ENCODE measurements at places on chromosomes 2 and 18. TPM values are rescaled to one million over a fixed set of nuclear protein-coding genes. Genes with fewer than 3 reads are reported as not detected.
A peak's percentile ranks its signal among the peaks of the same experiment; 100 is the strongest.

Gene KCNF1
- total RNA-seq: not detected

Gene TRABD2A
- 1.8 TPM for total RNA-seq

Gene SCYGR3
- total RNA-seq: not detected

Gene NPC1
- total RNA-seq: 85.6 TPM

GRCh38 chr2:44684559-44684958 lies 256.9 kb upstream of the SIX3 start:
- no peak for DNase-seq
- no peak overlapping the region for H3K4me3 ChIP-seq
- no peak overlapping the region for H3K27ac ChIP-seq
- no peaks in the 10 kb centered on the region for H3K36me3 ChIP-seq

DNA sequence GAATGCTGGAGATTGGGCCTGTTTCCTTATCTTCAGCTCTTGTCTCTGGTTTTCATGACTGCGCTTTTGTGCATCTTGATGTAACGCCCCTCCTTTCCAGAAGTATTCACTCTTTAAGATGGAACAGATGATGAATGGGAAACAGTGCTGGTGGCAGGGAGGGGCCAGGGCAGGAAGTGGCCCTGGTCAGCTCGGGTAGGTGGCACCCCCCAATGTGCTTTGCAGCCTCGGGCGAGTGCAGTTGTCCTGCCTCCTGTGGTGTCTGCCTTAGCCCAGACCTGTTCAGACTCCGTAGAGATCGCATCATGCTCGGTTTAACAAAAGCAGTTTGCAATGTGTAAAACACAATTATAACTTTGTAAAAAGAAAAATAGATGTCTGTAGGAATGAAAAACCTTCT lies 17.0 kb upstream of the MGAT4A start:
- H3K4me1 ChIP-seq: no peaks in the 10 kb centered on the region
- no peak overlapping the region for H3K4me3 ChIP-seq
- no peaks in the 10 kb centered on the region for H3K36me3 ChIP-seq
- no peaks in the 10 kb centered on the region for H3K27me3 ChIP-seq
- H3K27ac ChIP-seq: no peak overlapping the region
- DNase-seq: no peak

GRCh38 chr2:7609556-7609955 lies 692.3 kb downstream of the RNF144A start:
- no peak overlapping the region for H3K27ac ChIP-seq
- no peaks in the 10 kb centered on the region for H3K36me3 ChIP-seq
- no peaks in the 10 kb centered on the region for H3K4me1 ChIP-seq
- H3K27me3 ChIP-seq: no peaks in the 10 kb centered on the region

GRCh38 chr2:229130522-229130921 lies 140.6 kb downstream of the PID1 start:
- no peak overlapping the region for H3K4me3 ChIP-seq
- H3K4me1 ChIP-seq: peaks cover 46% of the 10 kb centered on the region
- no peaks in the 10 kb centered on the region for H3K36me3 ChIP-seq
- peak overlapping the region; percentile 52 for H3K27ac ChIP-seq
- DNase-seq: no peak

GRCh38 chr2:74415762-74416395 lies 5.5 kb downstream of the C2orf81 start:
- H3K4me3 ChIP-seq: peak overlapping the region; percentile 89
- no peaks in the 10 kb centered on the region for H3K36me3 ChIP-seq
- H3K27ac ChIP-seq: no peak overlapping the region

DNA sequence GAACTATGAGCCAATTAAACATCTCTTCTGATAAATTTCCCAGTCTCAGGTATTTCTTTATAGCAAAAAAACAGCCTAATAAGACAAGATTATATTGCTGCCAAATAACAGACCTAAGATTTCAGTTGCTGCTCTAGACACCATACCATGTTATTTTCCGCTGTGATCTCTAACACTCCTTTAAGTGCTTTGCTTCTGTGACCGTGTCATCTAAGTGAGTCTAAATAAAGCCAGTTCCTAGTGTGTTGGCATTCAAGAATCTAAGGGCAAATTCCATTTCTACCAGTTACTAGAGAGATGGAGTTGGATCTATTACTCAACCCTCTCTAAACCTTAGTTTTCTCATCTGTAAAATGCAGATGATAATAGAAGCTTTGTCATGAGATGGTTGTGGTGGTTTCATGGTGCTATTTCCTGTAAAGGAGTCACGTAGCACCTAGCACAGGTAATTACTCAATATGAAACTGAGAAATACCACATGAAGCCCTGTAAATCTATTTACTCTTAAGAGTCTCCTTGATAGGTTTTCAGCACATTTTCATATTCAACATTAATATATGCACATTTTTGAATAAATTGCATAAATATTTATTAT lies 40.5 kb downstream of the SPHKAP start:
- no peaks in the 10 kb centered on the region for H3K4me1 ChIP-seq
- H3K36me3 ChIP-seq: no peaks in the 10 kb centered on the region
- no peak overlapping the region for H3K4me3 ChIP-seq
- no peak for DNase-seq
- H3K27me3 ChIP-seq: no peaks in the 10 kb centered on the region

Measured in thoracic aorta (tissue), 2 donors.